Neural progenitor cell (in vitro differentiated cells): ENCODE measurements at places on chromosomes 2 and 18.

GRCh38 chr2:201128933-201129505, 13.1 kb downstream of the CFLAR start:
- DNase-seq = no peak

GRCh38 chr2:239777219-239777618, 247.9 kb downstream of the NDUFA10 start:
- DNase-seq = no peak

DNA sequence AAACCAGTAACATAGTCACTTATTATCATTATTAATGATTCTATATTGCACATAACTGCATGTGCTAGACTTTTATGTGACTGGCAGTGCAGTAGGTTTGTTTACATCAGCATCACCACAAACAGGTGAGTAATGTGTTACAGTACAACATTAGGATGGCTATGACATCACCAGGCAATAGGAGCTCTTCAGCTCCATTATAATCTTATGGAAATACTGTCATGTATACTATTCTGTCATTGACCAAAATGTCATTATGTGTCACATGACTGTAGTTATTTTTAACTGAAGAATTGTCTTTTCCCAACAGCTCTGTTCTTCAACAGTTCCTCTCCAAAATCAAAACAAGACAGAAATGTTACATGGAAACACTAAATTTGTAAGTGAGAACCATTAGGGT, 96.3 kb downstream of the C18orf54 start:
- DNase-seq = no peak

DNA sequence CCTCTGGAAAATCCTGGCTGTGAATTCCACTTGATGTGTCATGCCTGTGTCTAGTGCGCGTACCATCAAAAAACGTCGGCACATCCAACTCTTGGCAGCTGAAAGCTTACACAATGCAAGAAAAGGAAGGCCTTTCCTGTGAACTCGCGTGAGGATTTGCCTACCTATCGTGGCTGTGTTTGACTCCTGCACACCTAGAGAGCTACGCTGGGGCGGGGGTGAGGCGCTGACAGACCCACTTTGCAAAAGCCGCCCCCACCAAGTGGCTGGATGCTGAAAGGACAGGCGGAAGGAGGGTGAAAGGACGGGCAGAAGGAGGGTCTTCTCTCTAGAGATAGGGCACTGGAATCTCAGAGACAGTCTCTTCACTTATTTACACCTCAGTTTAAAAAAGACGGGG, 270.1 kb downstream of the EIPR1 start:
- DNase-seq = no peak

DNA sequence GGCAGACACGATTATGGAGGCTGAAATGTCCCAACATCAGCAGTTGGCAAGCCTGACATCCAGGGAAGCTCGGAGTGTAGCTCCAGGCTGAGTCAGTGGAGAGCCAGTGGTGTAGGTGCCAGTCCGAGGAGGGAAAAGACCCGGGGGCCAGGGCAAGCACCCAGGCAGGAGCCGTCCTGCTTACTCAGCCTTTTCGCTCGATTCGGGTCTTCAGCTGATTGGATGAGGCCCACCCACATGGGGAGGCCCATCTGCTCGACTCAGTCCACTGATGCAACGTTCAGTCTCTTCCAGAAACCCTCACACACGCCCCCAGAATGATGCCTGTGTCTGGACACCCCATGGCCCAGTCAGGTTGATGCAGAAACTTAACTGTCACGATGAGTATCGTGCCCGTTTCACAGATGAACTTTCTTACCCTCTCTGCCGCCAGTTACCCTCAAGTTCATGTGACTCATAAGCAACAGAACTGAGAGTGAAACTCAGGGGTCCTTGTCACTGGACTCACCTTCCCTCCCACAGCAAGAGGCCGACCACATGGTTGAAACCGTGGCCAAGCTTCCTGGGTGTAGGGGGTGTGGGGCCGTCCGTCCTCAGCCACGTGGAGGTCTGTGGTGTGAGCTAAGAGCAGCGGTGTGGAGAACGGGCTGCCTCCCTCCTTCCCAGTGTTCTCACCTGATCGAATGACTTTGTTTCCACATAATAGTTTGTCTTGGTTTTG, 197.4 kb upstream of the HDAC4 start:
- no peak for DNase-seq

DNA sequence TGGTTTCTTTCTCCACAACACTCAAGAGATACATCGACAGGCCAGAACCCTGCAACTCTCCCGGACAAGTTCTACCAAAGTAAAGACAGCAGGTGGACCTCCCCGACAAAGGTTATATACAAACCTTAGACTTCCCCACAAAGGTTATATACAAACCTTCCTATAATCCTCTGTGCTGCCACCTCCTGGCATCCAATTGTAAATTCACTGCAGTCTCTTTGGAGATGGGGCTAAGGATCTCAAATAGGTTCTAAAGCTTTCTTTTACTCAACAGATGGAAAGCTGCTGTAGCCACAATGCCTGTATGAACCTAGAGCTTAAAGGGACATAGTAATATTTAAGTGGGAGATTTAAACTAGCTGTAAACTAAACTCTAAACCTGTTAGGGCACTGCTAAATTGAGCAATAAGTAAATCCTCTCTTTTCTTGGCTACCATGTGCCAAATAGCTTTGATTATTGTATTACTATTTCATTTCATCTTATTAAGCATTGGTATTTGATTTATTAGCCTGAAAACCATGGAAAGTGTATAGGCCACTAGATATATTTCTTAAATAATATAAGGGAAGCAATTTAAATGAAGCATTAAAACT, 9.8 kb upstream of the MREG start:
- DNase-seq = peak; percentile 55

- no peak for DNase-seq
Measured at GRCh38 chr2:237035781-237036475, 49.8 kb upstream of the COPS8 start.

DNA sequence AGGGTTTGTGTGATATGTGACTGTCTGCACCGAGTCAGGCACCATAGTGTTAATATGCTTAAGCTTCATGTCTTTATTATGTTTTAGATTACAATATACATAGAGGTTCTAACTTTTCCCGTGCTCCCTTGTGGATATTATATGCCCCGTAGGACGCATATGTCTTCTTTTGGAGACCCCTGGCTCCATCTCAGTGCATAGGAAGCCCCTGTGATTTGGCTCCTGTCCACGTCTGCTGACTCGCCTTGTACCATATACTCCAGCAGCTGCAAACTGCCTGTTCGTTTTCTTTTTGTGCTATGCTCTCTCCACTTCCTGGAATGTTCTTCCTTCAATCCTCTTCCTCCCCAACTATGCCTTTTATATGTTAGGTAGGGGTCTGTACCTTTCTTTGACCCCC, 110.9 kb downstream of the PTRHD1 start:
- no peak for DNase-seq

DNA sequence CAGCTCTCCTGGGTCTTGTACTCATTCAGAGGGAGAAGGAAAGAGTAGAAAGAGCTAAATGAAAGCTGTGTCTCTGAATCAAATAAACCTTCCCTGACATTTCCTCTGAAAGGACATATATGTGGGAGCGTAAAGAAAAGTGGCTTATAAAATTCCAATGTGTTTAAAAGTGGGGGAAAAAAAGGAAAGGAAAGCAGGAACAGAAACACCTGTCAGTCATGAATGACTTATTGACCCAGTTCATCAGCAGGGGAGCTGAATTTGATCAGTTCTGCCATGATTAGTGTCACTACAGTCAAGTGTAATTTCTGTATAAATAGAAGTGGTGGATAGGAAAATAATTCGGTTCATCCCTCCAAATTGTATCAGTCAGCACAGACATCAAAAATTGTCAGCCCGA, 382.5 kb downstream of the ERBB4 start:
- no peak for DNase-seq

DNA sequence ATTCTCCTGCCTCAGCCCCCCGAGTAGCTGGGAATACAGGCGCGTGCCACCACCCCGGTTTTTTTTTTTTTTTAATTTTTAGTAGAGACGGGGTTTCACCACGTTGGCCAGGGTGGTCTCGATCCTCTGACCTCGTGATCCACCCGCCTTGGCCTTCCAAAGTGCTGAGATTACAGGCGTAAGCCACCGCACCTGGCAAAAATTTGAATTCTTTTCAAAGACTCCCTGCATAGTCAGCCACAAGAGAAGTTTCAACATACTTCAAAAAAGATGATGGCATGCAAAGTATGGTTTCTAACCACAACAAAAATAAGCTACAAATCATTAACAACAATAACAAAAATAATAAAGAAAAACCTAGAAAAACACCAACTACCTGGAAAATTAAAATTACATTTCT, 22.0 kb downstream of the HYCC2 start:
- no peak for DNase-seq

DNA sequence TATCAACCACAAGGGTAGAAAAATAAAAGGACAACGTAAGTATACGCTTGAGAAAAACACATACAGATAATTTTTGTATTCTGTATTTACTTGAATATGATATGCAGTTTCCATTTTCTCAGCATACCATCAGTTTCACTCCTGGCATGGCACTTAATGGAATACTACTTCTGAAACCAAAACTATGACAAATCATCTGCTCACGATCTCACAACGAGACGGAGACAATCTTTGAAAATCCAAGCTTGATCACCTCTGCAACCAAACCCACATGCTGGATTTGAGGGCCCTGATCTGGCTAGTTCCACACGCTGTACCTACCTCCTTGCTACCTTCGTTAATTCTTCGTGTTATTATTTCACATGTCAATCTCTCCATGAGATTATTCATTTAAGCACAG, 387.6 kb downstream of the NBAS start:
- no peak for DNase-seq

GRCh38 chr2:10014418-10015190, 28.7 kb upstream of the KLF11 start:
- no peak for DNase-seq

- no peak for DNase-seq
Measured at GRCh38 chr2:197675246-197675645, at the start of gene RFTN2. RFTN2 (minus strand) TSS chr2:197675587; CDS start chr2:197675458, 129 bp downstream.

DNA sequence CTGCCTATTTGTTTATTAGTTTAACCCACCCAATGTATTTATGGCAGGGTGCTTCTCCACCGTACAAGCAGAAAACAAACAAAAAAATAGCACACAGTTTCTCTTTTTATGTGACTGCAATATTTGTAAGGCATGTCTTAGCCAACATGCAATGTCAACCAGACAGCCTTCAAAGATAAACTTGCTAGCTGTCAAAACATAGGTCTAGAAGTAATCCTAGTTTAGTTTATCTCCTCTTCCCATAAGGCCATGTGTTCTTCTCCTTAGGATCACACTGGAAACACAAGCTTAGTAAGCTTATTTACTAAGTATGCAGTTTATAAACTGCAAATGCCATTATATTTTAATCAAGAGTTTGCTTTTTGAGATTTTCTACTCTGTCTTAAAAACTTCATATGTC, 75.6 kb downstream of the LDAH start:
- DNase-seq = no peak

DNA sequence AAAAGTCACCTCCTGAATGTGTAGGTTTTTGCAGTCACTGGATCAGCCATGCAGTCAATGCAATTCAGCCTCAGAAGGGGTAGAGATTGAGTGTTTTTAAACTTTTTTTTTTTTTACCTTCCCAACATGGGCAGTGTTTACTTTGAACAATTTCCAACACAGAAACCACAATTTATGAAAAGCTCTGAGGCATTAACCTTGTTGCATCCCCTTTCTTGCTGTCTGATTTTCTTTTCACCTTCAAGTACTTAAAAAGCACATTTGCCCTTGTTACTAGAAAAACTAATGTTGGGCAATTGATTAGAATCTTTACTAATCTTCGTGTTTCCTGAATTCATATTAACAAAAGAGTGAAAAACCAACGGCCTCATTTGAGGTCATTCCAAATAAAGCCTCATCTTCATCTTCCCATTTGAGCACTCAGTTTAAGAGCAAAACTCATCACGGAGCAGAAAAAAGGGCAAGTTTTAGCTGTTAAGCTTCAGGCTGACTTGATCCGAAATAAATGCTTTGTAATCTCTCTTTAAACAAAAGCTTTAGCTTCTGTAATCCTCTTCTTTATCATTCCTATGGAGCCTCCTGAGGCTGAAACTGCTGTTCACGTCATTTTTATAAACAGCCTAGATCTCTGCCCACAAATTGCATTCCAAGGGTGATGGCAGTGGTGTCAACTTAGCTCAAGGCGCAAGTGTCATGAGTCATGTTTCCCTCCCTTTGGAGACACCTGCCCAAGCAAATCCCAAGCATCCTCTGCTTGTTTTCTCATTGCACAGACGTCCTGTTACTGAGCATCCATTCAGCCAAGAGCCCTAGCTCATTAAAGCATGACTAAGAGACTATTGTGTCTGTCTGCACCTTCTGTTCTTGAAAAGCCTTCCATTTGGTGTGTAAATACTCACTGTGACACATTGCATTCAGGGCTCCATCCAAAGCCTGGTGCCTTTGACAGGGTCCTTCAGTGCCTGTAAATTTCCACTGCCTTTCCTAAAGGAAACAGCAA, 107.7 kb downstream of the HNMT start:
- DNase-seq = peak; percentile 80

GRCh38 chr18:21745231-21745630, 4.6 kb downstream of the MIB1 start:
- no peak for DNase-seq

DNA sequence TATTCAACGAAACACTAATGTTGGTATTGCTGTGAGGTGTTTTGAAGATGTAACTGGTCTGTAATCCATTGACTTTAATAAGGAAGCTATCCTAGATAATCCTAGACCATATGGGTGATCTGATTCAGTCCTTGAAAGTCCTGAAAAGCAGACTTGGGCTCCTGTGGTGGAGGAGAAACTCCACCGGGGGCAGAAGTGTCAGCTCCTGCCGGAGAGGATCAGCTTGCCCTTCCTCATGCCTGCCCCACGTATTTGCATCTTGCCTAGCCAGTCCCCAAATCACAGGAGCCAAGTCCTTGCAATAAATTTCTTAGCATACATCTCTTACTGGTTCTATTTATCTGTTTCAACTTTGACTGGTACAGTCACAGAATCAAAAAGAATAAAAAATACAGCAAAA, 144.2 kb upstream of the DLGAP1 start:
- DNase-seq = peak; percentile 34

- peak; percentile 5 for DNase-seq
Measured at GRCh38 chr2:151669585-151670081, 64.6 kb downstream of the NEB start.

DNA sequence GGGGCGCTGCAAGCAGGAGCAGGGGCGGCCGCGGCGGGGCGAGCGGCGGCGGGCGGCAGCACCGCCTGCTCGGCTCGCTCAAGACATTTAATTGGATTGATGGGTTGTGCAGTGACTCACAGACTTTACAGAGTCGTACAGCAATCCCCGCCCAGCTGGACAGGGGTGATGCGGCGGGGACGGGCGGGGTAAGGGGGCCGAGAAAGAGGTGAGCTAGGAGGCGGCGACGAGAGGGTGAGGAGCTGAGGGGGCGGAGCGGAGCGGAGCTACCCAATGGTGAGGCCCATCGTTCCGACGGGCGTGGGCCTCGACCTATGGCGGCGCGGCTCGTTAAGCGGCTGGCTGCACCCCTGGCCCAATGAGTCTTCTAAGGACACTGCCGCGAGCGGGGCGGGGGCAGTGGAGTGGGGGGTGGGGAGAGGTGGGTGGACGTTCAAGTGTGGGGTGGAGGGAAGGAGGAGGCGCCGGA, 97.1 kb upstream of the SERTAD2 start:
- peak; percentile 100 for DNase-seq
